Hepatocyte (in vitro differentiated cells): ENCODE measurements at places on chromosomes 16 and 17.

DNA sequence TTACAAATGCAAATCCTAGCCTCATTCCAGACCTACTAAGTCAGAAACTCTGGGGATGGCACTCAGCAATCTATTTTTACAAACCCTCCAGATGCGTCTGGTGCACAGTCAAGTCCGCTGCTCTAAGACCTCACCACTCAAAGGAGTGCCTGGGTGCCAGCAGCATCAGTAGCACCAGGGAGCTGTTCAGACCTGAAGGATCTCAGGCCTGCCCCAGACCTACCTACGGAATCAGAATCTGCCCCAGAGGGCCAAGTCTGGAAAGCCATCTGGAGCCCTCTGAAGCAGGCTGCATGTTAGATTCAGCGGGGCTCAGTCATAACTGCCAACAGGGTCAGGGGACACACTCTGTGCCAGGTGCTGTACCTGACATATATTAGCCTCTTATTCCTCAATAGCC lies 17.6 kb downstream of the MEOX1 start:
- DNase-seq = no peak

DNA sequence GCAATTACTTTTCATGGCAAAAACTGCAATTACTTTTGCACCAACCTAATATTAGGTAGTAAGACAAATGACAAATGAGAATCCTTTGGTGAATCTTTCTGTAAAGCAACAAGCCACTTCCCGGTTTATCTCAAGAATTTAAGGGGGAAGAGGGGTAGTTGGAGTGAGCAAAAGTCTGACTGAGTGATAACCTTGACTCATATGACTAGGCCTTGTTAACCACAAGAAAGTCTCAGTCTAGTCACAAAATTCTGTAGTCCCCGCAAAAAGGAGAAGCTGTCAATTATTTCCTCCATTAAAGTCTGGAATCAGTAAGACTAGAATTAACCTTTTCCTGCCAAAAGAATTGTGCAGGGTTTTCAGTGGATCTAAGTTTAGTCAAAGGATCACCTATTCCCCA lies 72.2 kb upstream of the GNAO1 start:
- DNase-seq = no peak

DNA sequence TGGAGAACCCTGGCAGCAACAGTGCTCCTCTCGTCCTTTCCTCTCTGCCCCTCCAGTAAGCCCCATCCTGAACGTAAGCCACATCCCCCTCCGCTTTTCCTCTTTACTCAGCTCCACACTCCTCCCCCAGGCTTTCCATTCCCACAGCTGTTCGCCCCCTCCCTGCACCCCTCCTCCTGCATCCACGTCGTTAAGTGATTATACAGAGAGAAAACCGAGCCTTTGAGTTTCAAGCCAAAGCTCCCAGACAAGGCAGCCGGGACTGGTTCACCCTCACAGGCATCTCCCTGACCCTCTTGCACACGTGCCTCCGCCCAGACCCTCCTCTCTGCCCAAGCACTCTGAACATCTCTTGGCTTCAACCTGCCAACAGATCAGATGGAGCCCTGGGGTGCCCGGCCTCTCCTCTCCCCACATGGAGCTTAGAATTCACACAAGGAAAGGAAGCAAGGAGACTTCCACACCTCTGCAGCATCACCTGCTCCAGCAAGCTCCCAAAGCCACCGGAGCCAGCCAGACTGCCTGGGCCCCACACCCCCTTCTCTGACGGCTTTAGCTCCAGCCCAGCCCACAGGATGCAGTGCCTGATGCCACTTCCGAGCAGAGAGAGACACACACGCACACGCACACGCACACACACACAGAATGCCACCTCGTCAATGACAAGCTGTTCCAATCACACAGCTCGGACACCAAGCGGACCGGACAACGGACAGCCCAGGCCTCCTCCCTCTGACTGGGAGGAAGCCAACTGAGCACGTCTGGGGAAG lies 99.9 kb upstream of the CCL2 start:
- no peak for DNase-seq

DNA sequence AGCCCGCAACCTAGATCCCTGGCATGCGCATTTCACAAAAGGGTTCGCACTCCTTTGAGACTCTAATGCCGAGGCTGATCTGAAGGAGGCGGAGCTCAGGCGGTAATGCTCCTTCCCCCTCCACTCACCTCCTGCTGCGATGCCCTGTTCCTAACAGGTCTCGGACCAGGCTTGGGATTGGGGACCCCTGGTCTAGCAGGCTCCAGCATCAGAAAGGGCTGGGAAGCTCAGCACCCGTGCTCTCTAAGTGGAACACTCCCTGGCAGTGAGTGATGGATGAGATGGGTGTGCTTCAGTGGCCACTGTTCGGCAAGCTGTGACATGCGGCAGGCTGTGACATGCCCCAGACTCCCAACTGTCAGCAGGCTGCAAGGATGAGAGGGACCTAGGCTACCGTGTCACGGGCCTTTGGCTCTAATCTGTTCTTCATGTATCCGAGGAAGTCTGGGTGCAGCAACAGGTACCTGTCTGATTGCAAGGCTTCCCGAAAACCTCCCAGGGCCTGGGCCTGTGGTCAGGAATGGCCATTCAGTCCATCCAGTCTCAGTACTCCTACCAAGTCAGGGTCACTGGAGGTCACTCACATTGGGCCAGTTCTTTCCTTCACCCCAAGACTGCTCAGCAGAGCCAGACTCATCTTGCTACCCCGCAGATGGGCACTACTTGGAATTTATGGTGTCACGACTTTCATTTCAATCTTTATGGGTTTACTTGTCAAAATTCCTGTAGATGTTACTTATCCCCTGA lies 1.3 kb upstream of the ST6GALNAC2 start:
- DNase-seq = no peak

- peak; percentile 27 for DNase-seq
These were observed 40.5 kb downstream of the C16orf82 start for GRCh38 chr16:27107185-27107592.
